Central memory CD8-positive, alpha-beta T cell (primary cell): ENCODE measurements at places on chromosomes 3 and 15.

GRCh38 chr3:37912052-37912733 lies 50.5 kb downstream of the CTDSPL start:
- H3K36me3 ChIP-seq: no peaks in the 10 kb centered on the region
- no peak overlapping the region for H3K27ac ChIP-seq
- peaks cover 5% of the 10 kb centered on the region for H3K4me1 ChIP-seq
- no peak for DNase-seq
- H3K27me3 ChIP-seq: peaks cover 19% of the 10 kb centered on the region

GRCh38 chr3:182829761-182830405 lies 36.6 kb downstream of the ATP11B start:
- DNase-seq: no peak
- no peak overlapping the region for H3K4me3 ChIP-seq
- peaks cover 32% of the 10 kb centered on the region for H3K4me1 ChIP-seq
- no peak overlapping the region for H3K27ac ChIP-seq
- no peaks in the 10 kb centered on the region for H3K27me3 ChIP-seq

DNA sequence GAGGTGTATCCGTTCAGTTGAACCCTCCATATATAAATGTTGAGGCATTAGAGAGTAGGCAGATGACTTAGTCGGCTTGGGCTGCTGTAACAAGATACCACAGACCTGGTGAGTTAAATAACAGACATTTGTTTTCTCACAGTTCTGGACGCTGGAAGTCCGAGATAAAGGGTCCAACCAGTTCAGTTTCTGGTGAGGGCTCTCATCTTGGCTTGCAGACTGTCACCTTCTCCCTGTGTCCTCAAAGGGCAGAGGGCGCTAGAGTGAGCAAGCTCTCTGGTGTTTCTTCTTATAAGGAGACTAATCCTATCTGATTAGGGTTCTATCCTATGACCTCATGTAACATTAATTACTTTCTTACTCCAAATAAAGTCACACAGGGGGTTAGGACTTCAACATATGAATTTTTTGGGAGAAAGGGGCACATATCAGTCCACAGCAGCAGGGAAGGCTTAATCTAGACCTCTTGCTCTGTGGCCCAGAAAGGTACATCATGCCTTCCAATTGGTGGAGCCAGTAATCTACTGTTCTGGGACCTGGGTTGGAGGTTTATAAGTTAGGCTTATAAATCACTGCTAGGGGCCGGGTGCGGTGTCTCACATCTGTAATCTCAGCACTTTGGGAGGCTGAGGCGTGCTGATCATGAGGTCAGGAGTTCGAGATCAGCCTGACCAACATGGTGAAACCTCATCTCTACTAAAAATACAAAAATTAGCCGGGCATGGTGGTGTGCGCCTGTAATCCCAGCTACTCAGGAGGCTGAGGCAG lies 26.3 kb upstream of the SLC28A2 start:
- no peak overlapping the region for H3K4me3 ChIP-seq
- no peaks in the 10 kb centered on the region for H3K4me1 ChIP-seq
- no peaks in the 10 kb centered on the region for H3K36me3 ChIP-seq
- no peak overlapping the region for H3K27ac ChIP-seq
- H3K27me3 ChIP-seq: peaks cover 74% of the 10 kb centered on the region

DNA sequence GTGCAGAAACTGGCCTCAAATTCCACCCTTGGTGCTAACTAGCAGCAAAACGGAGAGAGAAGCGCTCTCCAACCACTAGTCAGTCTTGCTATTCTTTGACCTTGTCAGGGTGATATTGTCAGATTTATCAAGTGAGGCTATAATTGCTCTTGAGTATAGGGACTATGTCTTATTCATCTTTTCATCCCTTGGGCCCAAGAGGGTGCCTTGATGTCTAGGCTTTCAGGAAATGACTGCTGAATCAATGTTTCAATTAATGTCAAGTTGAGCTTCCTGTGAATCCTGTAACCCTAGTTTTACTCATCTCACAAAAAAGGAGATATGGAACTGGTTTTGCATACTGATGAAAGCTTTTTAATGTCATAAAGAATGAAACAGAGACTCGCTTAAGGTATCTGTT lies 701.3 kb downstream of the EDEM1 start:
- H3K4me3 ChIP-seq: no peak overlapping the region
- H3K4me1 ChIP-seq: no peaks in the 10 kb centered on the region
- H3K36me3 ChIP-seq: no peaks in the 10 kb centered on the region
- no peak overlapping the region for H3K27ac ChIP-seq
- H3K27me3 ChIP-seq: no peaks in the 10 kb centered on the region

DNA sequence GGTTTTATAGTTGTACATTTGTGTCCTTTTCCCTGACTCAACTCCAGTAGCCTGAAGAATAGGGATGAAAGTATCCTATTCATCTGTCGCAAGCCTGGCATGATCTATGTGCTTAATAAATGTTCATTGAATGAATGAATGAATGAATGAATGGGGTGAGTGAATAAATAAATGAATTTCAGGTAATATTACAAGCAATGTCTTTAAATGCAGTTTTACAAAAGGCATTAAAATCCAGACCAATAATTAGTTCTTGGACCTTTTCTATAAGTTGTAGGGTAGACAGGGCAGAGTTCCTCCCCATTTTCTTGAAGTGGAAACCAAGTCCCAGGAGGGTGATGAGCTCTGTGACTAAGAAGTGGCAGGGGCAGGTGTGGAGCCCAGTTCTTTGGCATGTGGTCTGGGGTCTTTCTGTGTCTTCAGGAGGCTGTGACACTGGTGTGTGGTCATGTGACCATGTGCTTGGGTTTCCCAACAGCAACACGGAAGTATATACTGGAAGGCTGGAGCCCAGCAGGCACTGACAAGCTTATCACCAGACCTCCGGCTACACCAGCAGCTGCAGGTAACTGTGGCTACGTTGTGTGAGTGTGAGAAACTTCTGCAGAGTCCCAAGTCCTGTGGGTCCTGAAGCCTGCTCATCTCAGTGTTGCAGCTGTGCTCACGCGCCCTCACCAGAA lies 18.3 kb downstream of the XYLB start:
- H3K4me1 ChIP-seq: peaks cover 13% of the 10 kb centered on the region
- no peak overlapping the region for H3K27ac ChIP-seq
- peaks cover 1% of the 10 kb centered on the region for H3K36me3 ChIP-seq
- DNase-seq: no peak
- no peak overlapping the region for H3K4me3 ChIP-seq
